ENCODE measurements at places on chromosomes 11 and 22.

GRCh38 chr11:118921121-118921928 is 4.4 kb downstream of the BCL9L start:
- peak; percentile 80 for DNase-seq

- no peak for DNase-seq
These were observed 37.5 kb downstream of the KCNJ4 start for GRCh38 chr22:38417252-38418060.

DNA sequence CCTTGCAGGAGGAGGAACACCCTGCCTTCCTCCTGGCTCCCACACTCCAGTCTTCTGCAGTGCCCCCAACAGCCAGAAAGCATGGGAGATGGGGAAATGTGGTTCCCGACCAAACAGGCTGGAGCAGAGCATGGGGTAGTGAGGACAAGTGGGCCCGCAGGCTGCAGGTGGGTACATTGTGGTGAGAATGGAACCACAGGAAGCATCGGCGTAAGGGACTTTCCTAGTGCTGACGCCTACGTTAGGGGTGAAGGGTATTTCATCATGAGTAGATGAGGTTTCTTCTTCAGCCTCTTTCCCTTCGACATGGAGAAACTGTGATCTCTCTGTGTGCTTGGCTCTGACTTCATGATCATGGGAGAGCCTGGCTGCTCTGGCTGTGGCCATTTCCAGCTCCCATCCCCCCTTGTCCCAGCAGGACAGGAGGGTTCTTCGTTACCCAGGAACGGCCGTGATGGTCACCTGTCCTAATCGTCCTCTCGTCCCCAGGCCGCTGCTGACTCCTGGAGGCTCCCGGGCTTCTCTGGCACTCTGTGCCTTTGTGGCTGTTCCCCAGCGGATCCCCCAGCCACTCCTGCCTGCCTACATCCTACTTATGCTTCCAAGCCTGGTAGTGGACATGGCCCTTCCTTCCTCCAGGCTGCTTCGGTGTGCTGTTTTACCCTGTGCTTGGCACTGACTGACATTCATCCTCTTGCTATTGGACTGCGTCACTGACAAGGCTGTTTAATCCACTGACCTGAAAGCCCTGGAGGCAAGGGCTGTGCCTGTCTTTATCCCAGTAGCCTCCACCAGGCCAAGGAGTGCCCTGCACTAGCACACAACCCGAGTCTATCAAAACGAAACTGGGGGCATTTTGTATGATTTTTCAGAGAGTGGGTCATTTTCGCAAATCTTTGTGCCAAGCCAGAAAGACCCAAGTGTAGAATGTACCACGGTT is 65.2 kb upstream of the CECR2 start:
- no peak for DNase-seq

DNA sequence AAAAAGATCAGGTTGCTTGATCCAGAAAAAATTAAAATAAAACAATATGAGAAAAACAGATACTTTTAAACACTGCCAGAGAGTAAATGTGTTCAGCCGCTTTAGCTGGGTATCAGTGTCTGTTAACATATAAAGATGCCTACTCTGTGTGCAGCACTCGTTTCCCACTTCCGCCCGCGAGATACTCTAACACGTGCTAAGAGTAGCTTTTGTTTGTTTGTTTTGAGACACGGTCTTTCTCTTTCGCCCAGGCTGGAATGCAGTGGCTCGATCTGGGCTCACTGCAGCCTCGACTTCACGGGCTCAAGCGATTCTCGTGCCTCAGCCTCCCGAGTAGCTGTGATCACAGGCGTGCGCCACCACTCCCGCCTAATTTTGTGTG is 531 bp upstream of the MEN1 start:
- no peak for DNase-seq

DNA sequence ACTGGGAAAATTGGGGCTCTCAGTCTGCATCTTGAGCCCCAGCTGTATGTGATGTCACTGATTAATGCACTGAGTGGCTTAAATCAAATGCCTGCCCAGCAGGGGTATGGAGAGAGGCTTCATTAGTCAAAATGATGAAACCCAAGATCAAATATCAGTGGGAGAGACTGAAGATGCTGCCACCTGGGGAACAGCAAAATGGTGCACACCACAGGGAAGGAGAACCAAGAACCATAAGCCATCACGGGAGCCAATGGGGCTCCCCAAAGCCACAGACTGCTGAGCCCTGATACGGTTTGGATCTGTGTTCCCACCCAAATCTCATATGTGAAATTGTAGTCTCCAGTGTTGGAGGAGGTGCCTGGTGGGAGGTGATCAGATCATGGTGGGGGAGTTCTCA is 85.6 kb downstream of the CTTN start:
- DNase-seq, result no peak

DNA sequence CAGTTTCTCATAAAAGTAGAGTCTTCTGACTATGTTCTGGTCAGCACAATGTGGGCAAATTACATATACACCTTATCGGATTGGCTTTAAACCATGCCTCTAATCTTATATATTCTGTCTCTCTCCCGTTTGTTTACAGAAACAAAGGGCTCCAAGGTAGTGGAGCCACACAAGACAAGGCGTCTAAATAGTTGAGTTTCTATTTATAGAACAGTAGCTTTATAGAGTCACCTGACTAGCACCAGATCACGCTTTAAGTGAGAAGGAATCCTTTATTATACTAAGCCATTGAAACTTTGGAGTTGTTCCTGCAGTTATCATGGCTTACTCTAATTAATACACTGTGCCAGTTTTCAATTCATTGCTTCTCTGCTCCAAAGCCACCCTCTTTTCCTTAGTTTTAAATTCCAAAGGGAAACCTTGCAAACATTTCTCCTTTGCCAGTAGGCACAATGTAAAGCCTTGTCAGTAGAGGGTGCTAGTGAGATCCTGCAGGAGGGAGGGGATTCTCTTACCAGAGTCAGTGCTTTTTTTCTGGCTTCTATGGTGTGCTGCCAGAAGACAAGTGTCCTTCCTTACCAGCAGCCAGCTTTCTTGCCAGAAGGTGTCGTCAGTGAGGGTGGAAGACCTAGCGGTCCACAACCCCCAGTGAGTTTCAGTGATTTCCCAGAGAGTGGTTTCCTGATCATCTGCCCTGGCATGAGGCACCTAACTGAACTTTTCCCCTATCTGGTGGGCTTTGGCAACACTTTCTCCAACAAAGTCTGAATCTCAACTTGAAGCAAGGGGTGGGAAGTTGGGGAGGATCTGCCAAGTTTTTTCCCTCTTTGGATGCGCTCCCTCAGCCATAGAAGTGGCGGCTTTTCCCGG is 71.7 kb downstream of the RAB38 start:
- DNase-seq, result no peak

DNA sequence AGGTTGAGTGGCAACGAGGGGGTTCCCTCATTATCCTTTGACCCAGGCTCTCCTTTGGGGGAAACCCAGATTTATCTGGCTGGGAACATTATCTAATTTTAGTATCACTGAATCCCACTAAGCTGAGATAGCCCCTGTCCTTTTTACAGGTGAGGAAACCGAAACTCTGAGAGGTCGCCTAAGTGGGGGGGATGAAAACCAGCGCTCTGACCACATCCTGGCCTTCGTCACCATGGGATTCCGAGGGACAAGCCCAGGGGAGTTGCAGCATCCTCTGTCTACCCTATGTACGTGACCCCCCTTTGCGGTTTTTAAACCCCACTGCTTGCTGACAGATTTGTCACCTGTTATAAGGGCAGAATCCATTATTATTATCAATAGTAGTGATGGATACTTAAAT is 61.0 kb downstream of the ISX start:
- no peak for DNase-seq

DNA sequence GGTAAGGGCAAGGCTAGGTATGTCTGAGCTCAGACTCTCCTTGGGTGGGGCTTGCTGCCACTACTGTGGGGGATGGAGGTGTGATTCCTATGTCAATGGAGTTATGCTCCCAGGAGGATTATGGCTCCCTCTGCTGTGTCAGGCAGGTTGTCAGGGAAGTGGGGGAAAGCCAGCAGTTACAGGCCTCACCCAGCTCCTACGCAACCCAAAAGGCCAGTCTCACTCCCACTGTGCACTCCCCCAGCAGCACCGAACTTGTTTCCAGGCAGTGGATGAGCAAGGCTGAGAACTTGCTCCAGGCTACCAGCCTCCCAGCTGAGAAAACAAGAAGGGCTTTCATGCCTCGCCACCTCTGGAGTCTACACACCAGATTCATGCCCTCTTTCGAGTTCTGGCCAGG is 18.2 kb downstream of the C11orf91 start:
- no peak for DNase-seq

GRCh38 chr11:125496529-125496857 is 428 bp upstream of the FEZ1 start:
- DNase-seq, result no peak

DNA sequence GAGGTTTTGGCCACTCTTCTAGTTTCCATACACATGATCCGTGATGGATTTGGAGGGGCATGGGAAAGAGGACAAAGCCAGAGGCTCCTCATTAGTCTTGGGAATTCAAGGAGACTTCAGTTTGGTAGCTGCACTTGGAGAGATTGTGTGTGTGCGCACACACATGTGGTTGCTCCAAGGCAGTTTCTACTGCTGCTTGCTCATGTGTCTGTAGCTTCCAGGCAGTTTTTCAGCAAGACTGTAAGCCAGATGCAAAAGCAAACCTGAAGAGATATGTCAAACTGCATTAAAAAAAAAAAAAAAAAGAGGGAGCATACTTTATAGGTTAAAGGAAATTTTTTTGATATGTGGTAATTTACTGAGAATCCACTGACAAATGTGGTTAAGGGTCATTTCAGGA is 95.7 kb downstream of the OSBP2 start:
- no peak for DNase-seq

DNA sequence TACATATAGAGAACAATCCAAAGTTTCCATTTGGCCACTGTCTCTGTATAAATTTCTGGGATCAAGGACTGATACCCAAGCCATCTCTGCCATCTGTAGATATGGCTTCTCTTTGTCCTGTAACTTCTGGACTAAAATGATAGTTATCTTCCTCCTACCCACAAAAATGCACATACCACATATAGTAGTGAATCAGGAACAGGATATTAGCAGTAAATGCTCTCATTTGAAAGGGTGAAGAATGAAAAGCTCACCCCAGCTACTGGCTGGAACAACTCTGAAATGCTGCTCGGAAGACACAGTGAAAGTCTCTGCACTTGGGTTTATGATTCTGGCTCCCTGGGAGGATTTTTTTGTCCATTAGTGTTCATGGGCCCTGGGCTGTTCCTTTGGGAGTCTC is 856.4 kb upstream of the LRRC4C start:
- no peak for DNase-seq
